Activated CD8-positive, alpha-beta memory T cell treated with anti-CD3 and anti-CD28 coated beads, Interleukin-2, amount 10 ng/mL, durations not matched to agents 7 days and 5 days (primary cell): ENCODE measurements at places on chromosomes 5 and 9. TPM values are rescaled to one million over a fixed set of nuclear protein-coding genes. Genes with fewer than 3 reads are reported as not detected.
A peak's percentile ranks its signal among the peaks of the same experiment; 100 is the strongest.

GRCh38 chr5:168066536-168067208 is 224.8 kb upstream of the WWC1 start:
- no peak for DNase-seq

DNA sequence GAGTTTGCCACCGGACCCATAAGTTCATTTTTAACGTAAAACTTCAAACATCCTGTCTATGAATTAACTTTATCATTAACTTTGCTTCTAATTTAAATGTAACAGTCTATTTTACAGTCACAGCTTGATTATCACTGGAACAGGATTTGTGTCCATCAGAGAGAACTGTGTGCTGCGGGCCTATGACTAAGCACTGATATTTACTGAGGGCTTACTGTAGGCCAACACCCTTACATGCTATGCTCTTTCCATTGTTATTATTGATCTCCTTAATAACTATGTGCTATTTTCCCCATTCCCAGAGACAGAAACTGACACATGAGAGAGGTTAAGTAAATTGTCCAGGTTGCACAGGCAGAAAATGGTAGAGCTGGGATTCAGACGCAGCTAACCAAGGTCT is 24.0 kb upstream of the GPR151 start:
- DNase-seq = no peak

GRCh38 chr5:170483701-170484458 is 19.9 kb upstream of the KCNIP1 start:
- peak; percentile 39 for DNase-seq

DNA sequence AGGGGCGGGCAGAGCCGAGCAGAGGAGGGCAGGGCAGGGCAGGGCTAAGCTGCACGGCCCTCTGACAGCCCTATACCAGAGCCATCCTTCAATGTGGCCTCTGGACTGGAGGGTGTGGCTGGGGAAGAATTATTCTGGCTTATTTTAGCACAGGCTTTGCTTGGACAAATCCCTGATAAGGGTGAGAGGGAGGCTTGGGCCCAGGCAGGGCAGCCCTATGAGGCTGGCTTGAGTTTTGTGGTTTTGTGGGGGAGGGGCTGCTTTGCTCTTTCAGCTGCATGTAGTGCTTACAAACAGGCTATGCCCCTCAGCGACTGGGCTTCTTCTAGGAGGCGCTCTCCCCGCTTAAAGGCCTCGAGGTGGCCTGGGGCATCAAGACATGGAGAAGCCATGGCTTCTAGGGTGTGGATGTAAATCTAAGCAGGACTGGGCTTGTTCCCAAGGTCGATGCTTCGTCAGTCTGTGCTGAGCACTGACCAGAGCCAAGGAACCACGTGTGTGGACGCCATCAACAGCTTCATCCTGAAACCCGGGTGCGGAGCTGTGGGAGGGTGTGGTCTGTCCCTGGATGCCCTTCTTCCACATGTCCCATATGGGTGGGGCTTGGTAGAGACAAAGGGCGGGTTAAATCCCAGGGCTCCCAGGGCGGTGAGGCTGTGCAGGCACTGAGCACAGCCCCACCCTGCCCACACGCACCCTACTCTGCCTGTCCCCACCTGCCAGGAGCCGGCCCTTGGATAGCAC is 45.7 kb upstream of the IPPK start:
- DNase-seq = no peak

Gene GLRA1
- not detected for total RNA-seq
